HT1080 (cell line): ENCODE measurements at places on chromosomes 16 and 17. TPM values are rescaled to one million over a fixed set of nuclear protein-coding genes. Genes with fewer than 3 reads are reported as not detected.

DNA sequence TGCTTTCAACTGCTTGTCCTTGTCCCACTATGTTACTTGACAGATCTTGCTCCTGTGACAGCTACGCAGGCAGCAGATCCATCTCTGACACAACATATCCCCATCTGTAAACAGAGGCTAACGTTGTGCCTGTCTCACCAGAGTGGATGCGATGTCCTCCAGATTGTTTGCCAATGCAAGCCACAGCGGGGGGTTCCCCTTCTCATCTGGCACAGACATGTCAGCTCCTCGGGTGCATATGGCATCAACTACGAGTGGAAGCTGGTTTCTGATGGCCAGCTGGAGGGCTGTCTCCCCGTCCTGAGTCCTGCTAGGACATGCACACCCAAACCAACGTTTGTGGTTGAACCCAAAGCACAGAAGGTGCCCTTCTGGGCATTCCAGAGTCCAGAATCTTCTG lies 39.0 kb downstream of the CYB5D2 start:
- DNase-seq: no peak

MARVELD3 gene
- total RNA-seq: 0.10 and 0.55 TPM in 2 replicates

GRCh38 chr17:57292091-57292490 lies 35.8 kb downstream of the MSI2 start:
- DNase-seq: no peak

GRCh38 chr16:66834746-66835145 lies 4.0 kb upstream of the NAE1 start:
- no peak for DNase-seq

PTX4 gene
- total RNA-seq: not detected in 2 replicates

OTOP2 gene
- not detected in 2 replicates for total RNA-seq

DNA sequence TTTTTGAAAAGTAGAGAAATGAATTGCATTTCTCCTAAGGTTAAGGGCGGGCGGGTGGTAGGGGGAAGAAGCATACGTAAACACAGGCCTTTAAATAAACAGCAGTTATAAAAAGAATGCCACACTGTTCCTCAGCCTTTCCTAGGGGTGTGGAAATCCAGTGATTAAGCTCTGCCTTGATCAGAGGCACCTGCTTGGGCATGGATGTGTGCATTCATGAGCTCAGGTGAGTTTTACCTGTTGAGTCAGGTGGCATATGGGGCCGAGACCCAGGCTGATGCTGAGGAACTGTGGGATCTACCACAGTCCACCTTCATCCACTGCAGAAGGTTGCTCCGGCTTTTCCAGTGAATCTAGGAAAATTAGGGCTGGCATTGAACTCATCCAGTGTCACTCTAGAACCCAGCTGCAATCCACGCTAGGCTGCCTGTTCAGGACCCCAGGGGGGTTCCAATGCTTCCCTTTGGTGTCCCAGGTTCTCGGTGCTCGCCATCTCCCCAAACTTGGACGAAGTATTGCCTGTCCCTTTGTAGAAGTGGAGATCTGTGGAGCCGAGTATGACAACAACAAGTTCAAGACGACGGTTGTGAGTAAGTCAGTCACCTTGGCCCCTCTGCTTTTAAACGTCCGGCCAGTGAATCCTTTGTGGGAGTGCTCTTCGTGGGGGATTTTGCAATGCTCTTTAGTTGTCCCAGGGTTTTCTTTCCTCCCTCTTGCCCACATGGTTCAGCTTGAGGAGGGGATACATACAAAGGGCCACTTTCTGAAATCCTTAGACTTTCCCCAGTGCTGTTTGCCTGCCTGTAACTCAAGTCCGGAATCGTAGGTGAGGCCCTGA lies 72.7 kb downstream of the SDR42E1 start:
- DNase-seq: no peak

GRCh38 chr17:45341533-45342158 lies 24.8 kb upstream of the MAP3K14 start:
- peak; percentile 100 for DNase-seq

MYCBPAP gene
- not detected in 2 replicates for total RNA-seq

DNA sequence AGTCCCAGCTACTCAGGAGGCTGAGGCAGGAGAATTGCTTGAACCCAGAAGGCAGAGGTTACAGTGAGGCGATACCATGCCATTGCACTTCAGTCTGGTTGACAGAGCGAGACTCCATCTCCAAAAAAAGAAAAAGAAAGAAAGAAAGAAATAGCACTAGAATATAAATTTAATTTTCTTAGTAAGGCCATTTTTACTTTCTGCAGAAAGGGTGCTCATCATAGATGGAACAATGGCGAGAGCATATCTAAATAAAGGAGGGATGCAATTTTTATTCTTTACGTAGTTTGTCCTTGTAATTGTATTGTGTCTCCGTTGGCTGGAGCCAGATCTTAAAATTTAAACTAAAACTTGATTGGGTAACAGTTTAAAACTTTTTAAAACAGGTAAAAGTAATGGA lies 85.6 kb upstream of the RPRML start:
- DNase-seq: no peak

MEOX1 gene
- total RNA-seq: not detected in 2 replicates

DNA sequence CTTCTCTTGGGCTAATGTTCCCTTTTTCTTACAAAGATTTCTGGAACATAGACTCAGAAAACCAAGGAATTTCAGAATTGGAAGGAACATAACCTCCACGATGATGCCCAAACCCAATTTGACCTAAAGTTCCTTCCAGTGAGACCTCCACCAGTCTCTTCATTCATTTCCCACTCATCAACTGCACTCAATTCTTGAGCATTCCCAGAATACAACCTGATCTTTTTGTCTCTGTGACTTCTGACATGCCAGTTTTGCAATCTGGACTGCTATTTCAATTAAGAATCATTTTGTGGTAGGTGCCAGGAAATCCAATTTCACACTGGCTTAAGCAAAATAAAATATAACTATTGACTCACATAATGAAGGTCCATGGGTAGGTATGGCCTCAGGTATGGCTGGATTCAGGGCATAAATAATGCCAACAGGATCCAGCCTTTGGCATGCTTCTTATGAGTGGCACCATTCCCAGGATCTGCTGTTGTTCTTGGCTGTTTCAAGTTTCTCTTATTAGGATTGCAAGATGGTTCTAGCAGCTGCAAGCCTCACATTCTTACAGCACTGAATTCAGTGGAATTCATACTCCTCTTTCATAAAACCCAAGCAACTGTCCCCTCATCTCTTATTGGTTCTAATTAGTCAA lies 184.3 kb downstream of the HS3ST4 start:
- DNase-seq: no peak

GRCh38 chr16:89360760-89361435 lies 129.5 kb downstream of the ANKRD11 start:
- DNase-seq: no peak

- DNase-seq: peak; percentile 95
Measured at GRCh38 chr16:8044796-8045195, 545.5 kb downstream of the TMEM114 start.

MTHFSD gene
- total RNA-seq: 9.8 and 10.4 TPM in 2 replicates

DNA sequence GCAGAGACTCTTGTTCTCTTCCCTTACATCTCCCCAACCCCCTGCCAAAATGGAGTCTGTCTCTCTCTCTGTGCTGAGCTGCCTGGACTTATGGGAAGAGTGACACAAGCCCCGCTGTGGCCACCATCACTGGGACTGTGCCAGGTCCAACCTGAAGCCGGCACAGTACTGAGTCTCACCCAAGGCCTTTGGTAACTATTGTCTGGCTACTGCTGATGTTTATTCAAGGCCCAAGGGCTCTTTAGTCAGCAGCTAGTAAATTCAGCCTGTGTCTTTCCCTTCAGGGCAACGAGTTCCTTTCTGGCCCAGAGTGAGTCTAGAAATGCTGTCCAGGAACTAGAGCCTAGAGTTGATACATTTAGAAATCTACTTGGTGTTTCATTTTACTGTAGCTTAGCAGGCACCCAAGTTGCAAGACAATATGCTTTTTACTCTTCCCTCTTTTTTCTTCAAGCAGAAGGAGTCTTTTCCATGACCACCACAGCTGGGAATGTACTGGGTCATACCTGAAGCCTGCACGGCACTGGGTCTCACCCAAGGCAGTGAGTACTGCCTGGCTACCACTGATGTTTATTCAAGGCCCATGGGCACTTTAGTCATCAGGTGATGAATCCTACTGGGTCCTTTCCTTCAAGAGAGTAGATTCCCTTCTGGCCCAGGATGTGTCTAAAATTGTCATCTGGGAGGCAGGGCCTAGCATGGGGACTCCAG lies 17.7 kb downstream of the EFCAB5 start:
- peak; percentile 64 for DNase-seq

DNA sequence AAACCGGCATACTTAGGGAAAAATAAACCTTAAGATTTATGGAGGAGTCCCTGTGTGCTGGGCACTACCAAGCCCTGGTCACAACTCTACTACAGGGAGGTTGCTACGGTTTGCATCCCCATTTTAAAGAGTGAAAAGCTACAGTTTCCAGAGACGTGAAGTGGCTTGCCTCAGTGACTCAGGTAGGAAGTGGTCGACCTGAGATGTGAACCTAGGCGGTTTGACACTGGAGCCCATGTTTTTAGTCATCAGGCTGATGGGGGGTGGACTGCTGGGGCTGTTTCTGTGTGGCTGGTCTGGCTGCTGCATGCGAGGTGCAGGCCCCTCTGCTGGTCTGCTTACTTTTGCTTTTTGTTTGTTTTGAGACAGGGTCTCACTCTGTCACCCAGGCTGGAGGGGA lies 6.6 kb downstream of the COX6A2 start:
- no peak for DNase-seq

KIF18B gene
- 13.1 and 15.9 TPM in 2 replicates for total RNA-seq

KRT34 gene
- total RNA-seq: 0.80 and 1.2 TPM in 2 replicates

- no peak for DNase-seq
Measured at GRCh38 chr16:30028438-30029076, 2.5 kb downstream of the TLCD3B start.

ADAM11 gene
- total RNA-seq: 2.8 and 3.4 TPM in 2 replicates

PRR35 gene
- total RNA-seq: 0.10 TPM in 1 of 2 replicates, not detected in the other

- DNase-seq: peak; percentile 82
Measured at GRCh38 chr17:2347805-2348685, 10.7 kb downstream of the SGSM2 start.
